Caco-2 (cell line): ENCODE measurements at places on chromosomes 1 and 21. TPM values are rescaled to one million over a fixed set of nuclear protein-coding genes. Genes with fewer than 3 reads are reported as not detected.

- H3K27ac ChIP-seq: no peak overlapping the region
- no peak for DNase-seq
- H3K36me3 ChIP-seq: no peaks in the 10 kb centered on the region
- no peaks in the 10 kb centered on the region for H3K27me3 ChIP-seq
- no peak overlapping the region for H3K4me3 ChIP-seq
- no peaks in the 10 kb centered on the region for H3K4me1 ChIP-seq
Measured at GRCh38 chr1:215045698-215046308, 36.7 kb upstream of the KCNK2 start.

- no peak for DNase-seq
- no peaks in the 10 kb centered on the region for H3K36me3 ChIP-seq
- H3K27me3 ChIP-seq: no peaks in the 10 kb centered on the region
- H3K27ac ChIP-seq: no peak overlapping the region
- no peak overlapping the region for H3K4me3 ChIP-seq
- H3K4me1 ChIP-seq: peaks cover 17% of the 10 kb centered on the region
Measured at GRCh38 chr1:183673605-183674323, 20.6 kb upstream of the APOBEC4 start.

- DNase-seq: no peak
- no peaks in the 10 kb centered on the region for H3K27me3 ChIP-seq
- no peaks in the 10 kb centered on the region for H3K36me3 ChIP-seq
- no peak overlapping the region for H3K27ac ChIP-seq
- H3K4me1 ChIP-seq: no peaks in the 10 kb centered on the region
- H3K4me3 ChIP-seq: no peak overlapping the region
Measured at GRCh38 chr21:46152927-46153246, 2.5 kb downstream of the FTCD start.

- H3K27ac ChIP-seq: no peak overlapping the region
- H3K4me1 ChIP-seq: no peaks in the 10 kb centered on the region
- no peak overlapping the region for H3K4me3 ChIP-seq
- no peak for DNase-seq
- H3K27me3 ChIP-seq: peaks cover 5% of the 10 kb centered on the region
Measured at GRCh38 chr1:180241716-180242544, 11.9 kb downstream of the LHX4 start.

GRCh38 chr1:86887479-86888162 lies 26.3 kb downstream of the SELENOF start:
- no peaks in the 10 kb centered on the region for H3K27me3 ChIP-seq
- no peaks in the 10 kb centered on the region for H3K4me1 ChIP-seq
- H3K4me3 ChIP-seq: no peak overlapping the region
- DNase-seq: no peak

Gene WNT2B
- 0.46 and 0.70 TPM in 2 replicates for total RNA-seq

DNA sequence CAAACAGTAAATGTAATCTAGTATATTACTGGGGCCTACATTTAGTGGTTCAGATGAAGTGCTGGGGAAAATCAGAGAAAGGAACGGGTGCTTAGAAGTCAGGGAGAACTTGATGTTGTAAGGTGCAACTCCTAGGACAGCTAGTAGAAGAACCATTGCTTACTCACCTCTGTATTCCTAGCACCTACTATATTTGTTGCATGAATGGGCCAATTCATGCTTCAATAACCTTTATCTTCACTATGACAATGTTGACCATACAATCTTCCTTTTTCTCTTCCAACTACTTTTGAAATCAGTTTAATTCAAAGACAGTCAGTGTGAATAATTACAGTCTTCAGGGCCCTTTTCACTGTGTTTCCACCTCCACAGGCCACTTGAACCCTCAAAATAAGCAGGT lies 125.0 kb upstream of the DMRTA2 start:
- H3K4me1 ChIP-seq: no peaks in the 10 kb centered on the region
- no peak overlapping the region for H3K4me3 ChIP-seq
- no peak overlapping the region for H3K27ac ChIP-seq

DNA sequence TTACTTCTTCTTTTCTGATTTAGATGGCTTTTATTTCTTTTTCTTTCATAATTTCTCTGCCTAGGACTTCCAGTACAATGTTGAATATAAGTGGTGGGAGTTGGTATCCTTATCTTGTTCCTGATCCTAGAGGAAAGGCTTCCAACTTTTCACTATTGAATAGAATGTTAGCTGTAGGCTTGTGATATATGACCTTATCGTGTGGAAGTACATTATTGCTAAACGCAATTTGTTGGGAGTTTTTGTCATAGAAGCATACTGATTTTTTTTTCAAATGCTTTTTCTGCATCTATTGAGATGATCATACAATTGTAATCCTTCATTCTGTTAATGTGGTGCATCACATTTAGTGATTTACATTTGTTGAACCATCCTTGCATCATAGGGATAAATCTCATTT lies 79.5 kb downstream of the FASLG start:
- no peaks in the 10 kb centered on the region for H3K36me3 ChIP-seq
- H3K4me3 ChIP-seq: no peak overlapping the region
- H3K27ac ChIP-seq: no peak overlapping the region

Gene GSTM5
- total RNA-seq: 6.0 and 9.1 TPM in 2 replicates

Gene LCE2C
- total RNA-seq: not detected in 2 replicates

Gene CHRM3
- total RNA-seq: 6.8 and 8.6 TPM in 2 replicates

GRCh38 chr1:1857096-1857703 lies 33.7 kb downstream of the GNB1 start:
- peaks cover 19% of the 10 kb centered on the region for H3K4me1 ChIP-seq
- H3K4me3 ChIP-seq: no peak overlapping the region
- no peaks in the 10 kb centered on the region; the same call in 1 of the 2 replicates for H3K36me3 ChIP-seq

Gene B3GALT2
- not detected in 2 replicates for total RNA-seq

Gene FCN3
- total RNA-seq: not detected in 2 replicates

GRCh38 chr1:76153841-76154205 lies 79.3 kb downstream of the ST6GALNAC3 start:
- H3K4me3 ChIP-seq: no peak overlapping the region
- DNase-seq: no peak
- no peak overlapping the region for H3K27ac ChIP-seq
- H3K4me1 ChIP-seq: no peaks in the 10 kb centered on the region
- no peaks in the 10 kb centered on the region for H3K36me3 ChIP-seq

GRCh38 chr1:101239095-101240040 lies 2.5 kb downstream of the S1PR1 start:
- H3K27ac ChIP-seq: no peak overlapping the region
- 0 out of 2 replicates have a peak, but pooled peaks cover 5% of the 10 kb centered on the region for H3K4me1 ChIP-seq
- H3K36me3 ChIP-seq: no peaks in the 10 kb centered on the region
- H3K4me3 ChIP-seq: no peak overlapping the region

DNA sequence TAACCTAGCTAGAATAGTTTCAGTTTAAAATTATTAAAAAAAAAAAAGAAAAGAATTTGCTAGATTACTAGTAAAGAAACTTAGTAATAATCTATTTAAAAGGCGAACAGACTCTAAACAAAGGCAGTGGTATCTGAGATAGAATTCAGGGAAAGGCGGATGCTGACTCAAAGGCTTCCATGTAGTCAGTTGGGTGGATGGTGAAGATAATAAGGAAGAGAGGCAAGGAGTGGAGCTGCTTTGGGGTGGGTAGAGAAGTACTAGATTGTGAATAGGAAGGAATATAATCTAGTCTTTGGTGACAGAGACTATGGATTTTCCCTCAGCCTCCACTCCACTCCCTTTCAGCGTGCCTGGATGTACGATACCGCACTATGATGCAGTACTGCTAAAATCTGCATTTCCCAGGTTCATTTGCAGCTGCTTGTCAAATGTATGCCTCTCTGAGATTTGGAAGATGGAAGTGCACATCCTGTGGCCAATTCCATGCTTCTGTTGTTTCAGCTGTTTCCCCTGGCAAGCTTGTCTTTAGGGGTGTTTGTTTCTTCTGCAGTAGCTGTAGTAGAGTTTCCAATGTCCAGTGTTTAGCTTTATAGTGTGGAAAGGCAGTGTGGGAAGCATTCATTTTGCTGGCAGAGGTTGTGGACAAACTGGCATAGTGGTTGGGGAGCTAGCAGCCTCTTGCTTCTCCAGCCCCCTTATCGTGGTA lies 184.6 kb upstream of the NRIP1 start:
- H3K4me1 ChIP-seq: no peaks in the 10 kb centered on the region
- no peaks in the 10 kb centered on the region for H3K27me3 ChIP-seq
- no peaks in the 10 kb centered on the region for H3K36me3 ChIP-seq
- no peak overlapping the region for H3K4me3 ChIP-seq

Gene TMPRSS3
- not detected in 2 replicates for total RNA-seq

- DNase-seq: no peak
- no peaks in the 10 kb centered on the region for H3K27me3 ChIP-seq
- H3K36me3 ChIP-seq: peaks cover 12% of the 10 kb centered on the region
- H3K4me3 ChIP-seq: no peak overlapping the region
Measured at GRCh38 chr1:39562886-39563285, 13.7 kb downstream of the PABPC4 start.

DNA sequence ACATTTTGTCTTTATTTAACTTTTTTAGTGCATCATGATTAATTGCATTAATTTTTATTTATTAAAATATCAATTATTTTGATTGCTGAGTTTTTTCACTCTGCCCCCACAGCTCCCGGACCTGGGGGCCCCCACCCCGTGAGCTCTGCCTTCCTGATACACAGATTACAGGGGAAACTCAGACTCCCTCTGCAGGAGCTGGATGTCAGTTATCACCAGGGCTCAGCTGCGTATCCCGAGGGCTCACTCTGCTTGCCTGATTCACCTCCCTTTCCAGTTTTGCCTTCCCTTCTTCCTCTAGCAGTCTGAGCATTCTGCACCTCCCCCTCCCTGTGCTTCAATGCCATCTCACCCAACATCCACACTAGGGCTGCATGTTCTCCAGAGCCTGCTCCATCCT lies 98.2 kb downstream of the ATP1A1 start:
- no peak overlapping the region for H3K4me3 ChIP-seq
- no peaks in the 10 kb centered on the region for H3K27me3 ChIP-seq
- peaks cover 53% of the 10 kb centered on the region for H3K4me1 ChIP-seq
- H3K36me3 ChIP-seq: no peaks in the 10 kb centered on the region

- DNase-seq: peak; percentile 46
- no peaks in the 10 kb centered on the region for H3K4me1 ChIP-seq
- no peaks in the 10 kb centered on the region for H3K27me3 ChIP-seq
- H3K27ac ChIP-seq: peak overlapping the region; percentile 59
Measured at GRCh38 chr1:182869241-182869666, 30.1 kb downstream of the DHX9 start.

DNA sequence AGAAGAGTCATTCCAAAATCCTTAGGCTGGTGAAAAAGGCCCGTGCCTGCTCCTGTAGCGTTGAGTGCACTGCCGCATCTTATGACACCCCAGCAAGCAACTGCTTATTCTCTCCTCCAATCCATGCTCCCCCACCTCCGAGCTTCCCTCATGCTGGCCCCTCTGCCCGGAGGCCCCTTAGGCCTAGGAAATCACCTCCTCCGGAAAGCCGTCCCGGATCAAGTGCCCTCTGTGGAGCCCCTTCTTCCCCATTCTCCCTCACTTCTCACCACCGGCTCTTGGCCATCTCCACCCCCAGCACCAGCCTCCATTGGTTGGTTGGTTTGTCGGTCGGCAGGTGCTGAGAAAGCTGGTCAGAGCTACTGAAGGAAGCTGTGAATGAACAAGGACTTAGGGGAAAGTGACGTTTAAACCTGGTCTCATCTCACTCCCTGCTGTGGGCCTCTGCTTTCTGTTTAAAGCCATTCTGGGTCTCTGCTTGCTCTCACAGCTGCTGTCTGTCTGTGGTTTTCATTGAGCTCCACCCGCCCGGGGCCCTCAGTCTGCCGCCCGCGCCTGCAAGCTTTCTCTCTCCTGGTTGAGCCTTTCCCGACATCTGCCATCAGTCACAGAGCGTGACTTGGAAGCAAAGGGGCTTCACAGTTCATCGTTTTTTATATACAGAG lies 122.2 kb downstream of the KCNN3 start:
- H3K4me3 ChIP-seq: no peak overlapping the region
- DNase-seq: no peak
- H3K27me3 ChIP-seq: peaks cover 3% of the 10 kb centered on the region
- no peaks in the 10 kb centered on the region for H3K4me1 ChIP-seq
- no peaks in the 10 kb centered on the region for H3K36me3 ChIP-seq
